ENCODE measurements at places on chromosomes 3 and 15.
A peak's percentile ranks its signal among the peaks of the same experiment; 100 is the strongest.

GRCh38 chr15:51558411-51558810 is 64.2 kb downstream of the DMXL2 start:
- H3K27me3 ChIP-seq, result no peaks in the 10 kb centered on the region
- no peak for DNase-seq
- no peak overlapping the region for H3K4me3 ChIP-seq
- no peaks in the 10 kb centered on the region for H3K36me3 ChIP-seq
- H3K27ac ChIP-seq, result no peak overlapping the region

DNA sequence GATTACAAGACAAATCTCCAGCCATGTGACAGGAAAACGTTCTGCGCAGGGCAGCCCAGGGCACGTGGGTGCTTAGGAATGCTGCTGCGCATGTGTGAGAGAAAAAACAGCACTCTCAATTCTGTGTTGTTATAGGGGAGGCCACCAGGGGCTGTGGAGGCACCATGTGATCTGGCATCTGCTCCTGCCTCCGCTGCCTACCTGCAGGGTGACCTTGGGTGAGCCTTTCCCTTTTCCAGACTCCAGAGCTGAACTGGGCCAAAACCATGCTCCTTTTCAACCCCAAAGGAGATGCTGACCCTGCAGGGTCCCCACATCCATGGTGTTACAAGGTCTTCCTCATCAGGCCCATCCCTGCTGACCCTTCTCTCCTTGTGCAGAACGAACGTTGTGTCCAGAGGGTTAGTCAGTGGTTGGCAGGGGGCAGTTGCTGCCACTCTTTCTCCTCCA is 81.5 kb upstream of the RASGRF1 start:
- DNase-seq, result no peak
- no peak overlapping the region for H3K27ac ChIP-seq
- no peaks in the 10 kb centered on the region for H3K36me3 ChIP-seq
- no peak overlapping the region for H3K4me3 ChIP-seq
- H3K4me1 ChIP-seq, result peaks cover 43% of the 10 kb centered on the region
- peaks cover 28% of the 10 kb centered on the region for H3K27me3 ChIP-seq

- H3K27me3 ChIP-seq, result peaks cover 3% of the 10 kb centered on the region
- H3K4me3 ChIP-seq, result no peak overlapping the region
- no peak overlapping the region for H3K27ac ChIP-seq
- no peak for DNase-seq
Measured at GRCh38 chr3:197522183-197522715, 33.5 kb downstream of the BDH1 start.

DNA sequence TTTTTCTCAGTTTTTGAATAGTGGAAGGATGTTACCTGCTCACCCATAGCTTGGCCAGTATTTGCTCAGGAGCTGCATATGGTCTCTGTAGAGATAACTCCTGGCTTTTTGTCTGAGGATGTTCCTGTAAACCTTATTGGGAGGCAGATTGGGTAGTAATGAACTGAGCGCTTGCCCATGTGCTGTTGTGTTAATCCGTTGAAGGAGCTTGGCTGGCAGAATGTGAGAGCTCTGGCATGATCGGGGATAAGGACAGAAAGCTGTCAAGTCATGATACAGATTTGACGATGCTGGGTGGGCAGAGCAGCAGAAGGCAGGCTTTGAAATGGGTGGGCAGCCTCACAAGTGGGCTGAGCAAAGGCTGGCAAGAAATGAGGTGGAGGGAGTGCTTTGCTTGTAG is 27.4 kb downstream of the SH3GL3 start:
- H3K4me1 ChIP-seq, result no peaks in the 10 kb centered on the region
- H3K36me3 ChIP-seq, result no peaks in the 10 kb centered on the region
- H3K27me3 ChIP-seq, result peaks cover 30% of the 10 kb centered on the region
- no peak for DNase-seq
- H3K4me3 ChIP-seq, result no peak overlapping the region
- no peak overlapping the region for H3K27ac ChIP-seq

GRCh38 chr3:42210726-42211125 is 55.3 kb downstream of the CCK start:
- no peaks in the 10 kb centered on the region for H3K27me3 ChIP-seq
- H3K27ac ChIP-seq, result no peak overlapping the region
- H3K4me1 ChIP-seq, result peaks cover 38% of the 10 kb centered on the region
- no peak overlapping the region for H3K4me3 ChIP-seq
- peaks cover 70% of the 10 kb centered on the region for H3K36me3 ChIP-seq

- no peak overlapping the region for H3K27ac ChIP-seq
- no peak overlapping the region for H3K4me3 ChIP-seq
- DNase-seq, result no peak
- no peaks in the 10 kb centered on the region for H3K4me1 ChIP-seq
- H3K36me3 ChIP-seq, result no peaks in the 10 kb centered on the region
Measured at GRCh38 chr3:178019645-178020044, 516.6 kb upstream of the KCNMB2 start.

- H3K4me3 ChIP-seq, result no peak overlapping the region
- no peaks in the 10 kb centered on the region for H3K36me3 ChIP-seq
- no peaks in the 10 kb centered on the region for H3K4me1 ChIP-seq
- H3K27ac ChIP-seq, result no peak overlapping the region
- DNase-seq, result no peak
Measured at GRCh38 chr3:195012571-195012970, 258.4 kb downstream of the XXYLT1 start.

DNA sequence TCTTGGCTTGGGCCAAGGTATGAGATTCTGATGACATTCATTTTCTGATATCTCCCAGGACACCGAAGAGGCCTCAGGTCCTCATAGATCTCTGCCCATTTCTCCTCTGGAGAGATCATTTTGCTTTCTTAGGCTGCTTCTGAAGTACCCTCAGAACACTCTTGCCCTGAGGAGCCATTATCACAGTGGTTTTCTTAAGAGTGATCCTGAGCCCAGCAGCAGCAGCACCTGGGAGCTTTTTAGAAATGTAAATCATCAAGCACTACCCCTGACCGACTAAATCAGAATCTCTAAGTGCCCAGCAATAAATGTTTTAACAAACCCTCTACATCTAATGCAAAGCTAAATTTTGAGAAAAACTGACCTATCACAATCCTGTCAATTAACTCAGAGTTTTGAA is 40.6 kb upstream of the SLC9A9 start:
- H3K4me3 ChIP-seq, result no peak overlapping the region
- H3K27me3 ChIP-seq, result peaks cover 18% of the 10 kb centered on the region
- H3K4me1 ChIP-seq, result no peaks in the 10 kb centered on the region
- DNase-seq, result no peak
- no peak overlapping the region for H3K27ac ChIP-seq

- H3K27me3 ChIP-seq, result peaks cover 10% of the 10 kb centered on the region
- H3K36me3 ChIP-seq, result no peaks in the 10 kb centered on the region
- no peaks in the 10 kb centered on the region for H3K4me1 ChIP-seq
- H3K4me3 ChIP-seq, result no peak overlapping the region
Measured at GRCh38 chr3:183385698-183386613, 42.5 kb downstream of the MCF2L2 start.

DNA sequence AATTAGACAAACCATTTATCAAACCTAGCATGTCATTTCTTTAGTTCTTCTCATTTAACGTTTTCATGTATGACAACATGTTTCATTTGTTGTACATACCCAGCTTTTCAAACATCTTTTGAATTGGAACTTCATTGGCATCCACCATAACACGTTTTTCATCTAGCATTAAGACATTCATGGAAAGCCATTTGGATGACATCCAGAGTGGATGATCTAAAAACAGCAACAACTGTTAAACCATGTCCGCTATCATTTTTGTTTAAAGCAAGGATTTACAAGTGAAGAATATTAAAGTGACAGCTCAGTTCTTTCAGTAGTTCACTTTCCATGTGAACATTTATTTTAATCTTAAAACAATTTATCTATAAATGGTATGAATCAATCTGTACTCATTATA is 14.5 kb downstream of the GATM start:
- peaks cover 31% of the 10 kb centered on the region for H3K4me1 ChIP-seq
- H3K27ac ChIP-seq, result no peak overlapping the region
- no peak for DNase-seq
- H3K4me3 ChIP-seq, result no peak overlapping the region
- no peaks in the 10 kb centered on the region for H3K27me3 ChIP-seq

GRCh38 chr15:75347222-75348033 is 589 bp downstream of the NEIL1 start:
- peak overlapping the region; percentile 88 for H3K4me3 ChIP-seq
- H3K36me3 ChIP-seq, result no peaks in the 10 kb centered on the region
- no peaks in the 10 kb centered on the region for H3K27me3 ChIP-seq
- peak overlapping the region; percentile 79 for H3K27ac ChIP-seq
- H3K4me1 ChIP-seq, result peaks cover 32% of the 10 kb centered on the region
- DNase-seq, result peak; percentile 70

DNA sequence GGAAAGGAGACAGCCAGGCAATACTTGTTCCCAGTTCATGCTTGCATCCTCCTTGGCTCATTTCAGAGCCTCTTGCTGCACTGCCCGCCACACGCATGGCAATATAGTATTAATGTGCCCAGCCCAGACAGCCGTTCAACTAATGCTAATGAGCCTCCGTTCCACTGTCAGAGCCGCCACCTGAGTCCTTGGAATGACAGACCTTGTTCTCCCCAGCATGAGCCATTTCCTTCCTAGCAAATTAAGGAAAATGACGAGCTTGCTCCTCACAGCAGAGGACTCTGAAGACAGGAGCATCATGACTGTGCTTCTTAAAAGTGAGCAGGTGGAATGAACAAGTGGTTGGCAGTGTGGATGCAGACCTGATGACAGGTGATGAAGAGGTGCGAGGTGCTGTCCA is 10.8 kb upstream of the LRRC15 start:
- no peaks in the 10 kb centered on the region for H3K4me1 ChIP-seq
- H3K36me3 ChIP-seq, result no peaks in the 10 kb centered on the region
- no peak overlapping the region for H3K27ac ChIP-seq
- peaks cover 81% of the 10 kb centered on the region for H3K27me3 ChIP-seq
- H3K4me3 ChIP-seq, result no peak overlapping the region
- no peak for DNase-seq

DNA sequence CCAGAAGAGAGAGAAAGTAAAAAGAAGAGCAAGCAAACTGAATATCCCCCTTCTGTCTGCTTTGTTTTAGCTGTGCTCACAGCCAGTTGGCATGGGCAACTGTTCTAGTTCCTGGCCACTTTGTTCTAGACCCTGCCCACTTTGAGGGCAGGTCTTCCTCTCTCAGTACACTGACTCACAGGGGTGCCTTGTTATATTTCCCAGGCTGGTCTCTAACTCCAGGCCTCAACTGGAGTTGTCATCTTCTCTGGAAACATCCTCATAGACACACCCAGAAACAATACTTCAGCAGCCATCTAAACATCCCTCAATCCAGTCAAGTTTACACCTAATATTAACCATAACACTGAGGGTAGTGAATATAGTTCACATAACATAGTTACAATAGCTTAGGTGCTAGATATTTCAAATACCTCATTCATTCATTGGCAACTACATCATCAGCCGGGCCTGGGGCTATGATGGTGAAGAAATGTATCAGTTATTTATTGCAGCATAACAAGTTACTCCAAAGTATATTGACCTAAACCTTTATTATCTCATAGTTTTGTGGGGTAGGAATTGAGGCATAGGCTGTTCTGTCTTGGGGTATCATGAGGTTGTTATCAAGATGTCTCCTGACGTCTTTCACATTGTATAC is 106.0 kb downstream of the UBE2E2 start:
- no peak for DNase-seq
- H3K4me3 ChIP-seq, result no peak overlapping the region
- no peaks in the 10 kb centered on the region for H3K36me3 ChIP-seq
- H3K4me1 ChIP-seq, result peaks cover 41% of the 10 kb centered on the region

- H3K4me1 ChIP-seq, result peaks cover 27% of the 10 kb centered on the region
- DNase-seq, result no peak
- no peaks in the 10 kb centered on the region for H3K27me3 ChIP-seq
- H3K27ac ChIP-seq, result no peak overlapping the region
Measured at GRCh38 chr3:134611516-134611915, 39.3 kb downstream of the KY start.

GRCh38 chr15:57923306-57923705 is 142.2 kb downstream of the ALDH1A2 start:
- H3K27me3 ChIP-seq, result no peaks in the 10 kb centered on the region
- H3K27ac ChIP-seq, result peak overlapping the region; percentile 87
- peaks cover 51% of the 10 kb centered on the region for H3K4me1 ChIP-seq
- H3K4me3 ChIP-seq, result peak overlapping the region; percentile 21
- DNase-seq, result no peak
- no peaks in the 10 kb centered on the region for H3K36me3 ChIP-seq

DNA sequence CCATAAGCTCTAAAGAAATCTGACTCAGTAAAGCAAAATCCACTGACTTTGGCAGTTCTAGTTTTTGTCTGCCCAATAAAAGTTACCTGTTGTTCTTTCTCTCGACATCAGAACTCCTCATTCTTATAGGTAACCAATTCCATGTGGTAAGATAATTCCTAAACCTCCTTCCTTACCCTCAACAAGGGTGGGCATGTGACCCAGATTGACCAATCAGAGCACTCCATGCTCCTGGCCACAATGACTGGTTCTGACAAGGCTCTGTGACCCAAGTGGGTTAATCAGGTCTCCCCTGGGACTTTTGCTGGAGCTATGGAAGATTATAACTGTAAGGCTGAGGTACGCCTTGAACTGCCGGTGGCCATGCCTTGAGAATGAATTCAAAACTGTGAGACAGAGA is 31.7 kb downstream of the LINS1 start:
- no peak overlapping the region for H3K27ac ChIP-seq
- no peaks in the 10 kb centered on the region for H3K27me3 ChIP-seq
- H3K36me3 ChIP-seq, result peaks cover 34% of the 10 kb centered on the region
- no peaks in the 10 kb centered on the region for H3K4me1 ChIP-seq

GRCh38 chr3:41450416-41451231 is 251.3 kb downstream of the CTNNB1 start:
- no peak overlapping the region for H3K27ac ChIP-seq
- no peaks in the 10 kb centered on the region for H3K36me3 ChIP-seq
- no peak for DNase-seq
- H3K4me1 ChIP-seq, result no peaks in the 10 kb centered on the region

DNA sequence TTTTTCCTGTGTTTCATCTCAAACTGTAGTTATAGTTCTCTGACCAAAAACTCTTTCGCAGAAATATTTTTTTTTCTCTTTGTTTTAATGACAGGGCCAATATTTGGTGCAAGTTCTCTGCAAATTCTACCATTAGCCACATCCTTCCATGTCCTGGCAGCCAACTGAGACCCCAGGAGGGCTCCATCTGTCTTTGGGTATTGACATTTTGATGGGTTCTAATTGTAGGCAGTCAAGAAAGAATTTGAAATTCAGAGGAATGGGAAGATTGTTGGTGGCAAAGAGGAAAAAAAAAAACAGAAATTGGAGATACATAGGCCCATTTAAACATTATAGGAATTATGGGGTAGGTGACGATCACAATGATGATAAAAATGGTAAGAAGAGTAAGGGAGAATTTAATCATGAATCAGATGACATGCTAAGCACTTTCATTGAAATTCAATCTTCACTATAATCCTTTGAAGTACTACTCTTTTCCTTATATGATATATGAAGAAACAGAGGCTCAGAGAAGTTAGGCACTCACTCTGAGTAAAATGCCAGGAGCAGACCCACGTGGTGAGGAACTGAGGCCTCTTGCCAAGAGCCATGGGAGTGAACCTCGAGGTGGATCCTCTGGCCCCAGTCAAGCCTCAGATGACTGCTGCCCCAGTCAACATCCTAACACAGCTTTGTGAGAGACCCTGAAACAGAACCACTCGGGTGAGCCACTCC is 151.4 kb downstream of the PDZRN3 start:
- no peak for DNase-seq
- H3K27me3 ChIP-seq, result no peaks in the 10 kb centered on the region
- no peak overlapping the region for H3K4me3 ChIP-seq
- H3K4me1 ChIP-seq, result peaks cover 55% of the 10 kb centered on the region
- no peak overlapping the region for H3K27ac ChIP-seq

All from left ventricle myocardium inferior (tissue), 1 donor.